Daoy (cell line): ENCODE measurements at places on chromosomes 13 and 19. TPM values are rescaled to one million over a fixed set of nuclear protein-coding genes. Genes with fewer than 3 reads are reported as not detected.

The MCEMP1 gene
- total RNA-seq = not detected in 2 replicates

The ZNF284 gene
- 1.7 and 2.3 TPM in 2 replicates for total RNA-seq

DNA sequence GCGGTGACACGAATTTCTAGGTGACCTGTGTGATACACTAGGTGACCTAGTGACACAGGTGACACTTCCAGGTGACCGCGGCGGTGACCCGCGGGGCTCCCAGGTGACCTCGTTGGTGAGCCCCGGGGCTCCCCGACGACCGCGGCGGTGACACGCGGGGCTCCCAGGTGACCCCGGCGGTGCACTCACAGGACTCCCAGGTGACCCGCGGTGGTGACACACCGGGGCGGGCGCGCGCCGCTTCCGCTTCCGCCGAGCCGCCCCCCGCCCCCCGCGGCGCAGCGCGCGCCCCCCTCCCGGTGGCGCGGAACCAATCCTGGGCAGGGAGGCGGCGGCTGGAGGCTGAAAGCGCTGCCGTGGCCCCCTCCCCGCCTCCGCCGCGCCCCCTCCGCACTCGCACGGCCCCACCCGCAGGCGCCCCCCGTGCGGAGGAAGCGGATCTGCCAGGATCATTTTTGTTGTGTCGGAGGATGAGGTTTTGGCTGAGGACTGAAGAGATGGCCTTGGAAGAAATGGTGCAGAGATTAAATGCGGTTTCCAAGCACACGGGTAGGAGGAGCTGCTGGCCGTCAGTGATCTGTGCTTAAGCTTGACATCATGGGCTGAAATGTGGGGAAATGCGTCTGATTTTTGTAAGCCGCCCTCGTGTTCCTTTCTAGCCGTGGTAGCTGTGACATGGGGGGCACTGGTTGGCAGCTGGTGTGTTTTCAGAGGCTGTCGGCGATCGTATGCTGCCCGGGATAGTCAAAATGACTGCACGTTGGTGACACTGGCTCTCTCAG lies at the start of gene MCF2L:
Gene MCF2L (plus strand): TSS at position 305 of the 782 bp plus-strand sequence. CDS start 166 bp downstream, at position 471.
- DNase-seq = peak; percentile 32

DNA sequence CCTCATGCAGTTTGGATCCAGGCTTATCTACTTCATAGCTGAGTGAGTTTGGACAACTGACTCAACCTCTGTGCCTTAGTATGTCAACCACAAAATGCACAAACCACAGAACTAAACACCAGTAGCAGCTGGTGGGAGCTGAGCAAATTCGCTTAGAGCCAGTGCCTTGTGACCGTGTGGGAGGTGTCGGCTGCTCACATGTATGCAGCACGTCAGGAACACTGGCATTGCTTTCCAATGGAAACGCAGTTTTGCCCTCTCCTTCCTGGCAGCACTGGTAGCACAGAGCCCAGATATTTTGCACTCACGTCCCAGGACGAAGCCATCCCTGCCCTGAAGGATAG lies 8.3 kb upstream of the NTN5 start:
- peak; percentile 96 for DNase-seq

GRCh38 chr13:23817136-23817535 lies 72.1 kb downstream of the MIPEP start:
- no peak for DNase-seq

- DNase-seq = no peak
Measured at GRCh38 chr13:31436478-31436877, 236.7 kb downstream of the B3GLCT start.

- no peak for DNase-seq
Measured at GRCh38 chr13:48078251-48078656, 16.6 kb downstream of the MED4 start.

DNA sequence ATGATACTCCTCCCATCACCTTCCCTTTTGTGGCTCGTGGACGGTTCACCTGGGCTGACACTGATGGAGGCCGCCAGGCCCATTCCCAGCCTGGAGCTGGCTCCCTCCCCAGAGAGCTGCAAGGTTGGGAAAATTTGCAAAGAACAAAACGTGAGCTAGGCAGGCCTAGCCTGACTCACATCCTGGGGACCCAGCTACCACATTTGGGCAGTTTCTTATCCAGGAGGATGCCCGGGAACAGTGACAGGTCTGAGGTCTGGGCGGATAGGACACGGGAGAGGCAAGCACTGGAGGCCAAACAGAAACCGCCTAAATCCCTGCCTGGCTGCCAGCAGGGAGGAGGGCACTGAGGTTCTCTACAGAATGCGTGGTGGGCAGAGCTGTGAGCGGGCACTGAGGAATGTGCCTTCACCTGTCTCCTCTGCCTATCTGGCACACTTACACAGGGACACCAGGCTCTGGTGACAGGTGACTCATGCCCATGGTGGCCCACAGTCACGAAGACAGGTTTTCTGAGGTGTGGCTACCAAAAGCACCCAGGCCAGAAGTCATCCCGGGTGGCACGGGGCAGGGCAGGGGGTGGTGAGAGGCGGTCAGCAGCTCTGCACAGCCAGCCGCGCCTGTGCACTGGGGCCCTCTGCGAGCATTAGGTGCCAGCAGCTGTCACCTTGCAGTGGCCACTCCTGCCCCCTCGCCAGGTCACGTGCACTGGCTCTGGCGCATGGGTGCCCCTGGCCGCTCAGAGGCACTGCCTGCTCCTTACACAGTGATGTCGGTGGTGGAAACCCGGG lies 23.2 kb downstream of the SH3GL1 start:
- DNase-seq = peak; percentile 57

GRCh38 chr19:53365899-53366493 lies 491 bp downstream of the ZNF525 start:
- peak; percentile 22 for DNase-seq

The IGFL2 gene
- not detected in 2 replicates for total RNA-seq

DNA sequence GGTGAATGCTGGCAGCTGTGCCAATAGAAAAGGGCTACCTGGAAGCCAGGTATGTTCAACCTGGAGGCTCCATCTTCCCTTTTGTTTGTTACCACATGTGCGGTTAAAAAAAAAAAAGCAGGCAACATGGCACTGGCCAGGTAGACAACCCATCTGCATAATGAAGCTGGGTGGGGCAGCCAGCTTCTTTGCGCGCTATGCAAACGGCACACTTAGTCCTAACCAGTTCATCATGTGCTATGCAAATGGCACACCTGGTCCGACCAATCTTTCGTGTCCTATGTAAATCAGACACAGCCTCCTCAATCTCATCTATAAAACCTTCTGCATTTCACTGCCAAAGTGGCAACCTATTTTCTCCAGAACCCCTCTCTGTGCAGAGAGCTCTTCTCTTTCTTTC lies 11.3 kb upstream of the IGSF23 start:
- no peak for DNase-seq

GRCh38 chr19:46766569-46767317 lies 20.5 kb upstream of the STRN4 start:
- DNase-seq = peak; percentile 59

The ERCC2 gene
- total RNA-seq = 12.6 and 16.9 TPM in 2 replicates

The SULT2A1 gene
- total RNA-seq = not detected in 2 replicates

GRCh38 chr13:40895227-40896184 lies 106.1 kb downstream of the SLC25A15 start:
- DNase-seq = no peak

GRCh38 chr13:112831196-112831595 lies 137.8 kb upstream of the MCF2L start:
- no peak for DNase-seq

DNA sequence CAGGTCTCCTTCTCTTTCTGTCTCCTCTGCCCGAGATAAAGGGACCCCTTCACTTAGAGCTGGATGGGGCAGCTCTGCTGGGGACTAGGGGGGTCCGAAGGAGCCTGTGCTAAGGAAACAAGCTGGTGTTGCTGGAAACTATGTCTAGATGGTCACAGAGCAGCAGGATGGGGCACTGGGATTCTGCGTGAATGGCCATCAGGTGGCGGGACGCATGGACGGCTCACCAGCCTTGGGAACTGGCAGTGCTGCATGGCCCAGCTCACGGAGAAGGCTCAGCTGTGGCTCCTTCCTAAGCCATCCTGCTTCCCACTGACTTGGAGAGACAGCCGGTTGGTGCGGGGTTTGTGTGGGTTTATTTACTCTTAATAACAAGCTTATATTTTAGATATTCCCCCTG lies 411.8 kb downstream of the ZNF536 start:
- DNase-seq = no peak

DNA sequence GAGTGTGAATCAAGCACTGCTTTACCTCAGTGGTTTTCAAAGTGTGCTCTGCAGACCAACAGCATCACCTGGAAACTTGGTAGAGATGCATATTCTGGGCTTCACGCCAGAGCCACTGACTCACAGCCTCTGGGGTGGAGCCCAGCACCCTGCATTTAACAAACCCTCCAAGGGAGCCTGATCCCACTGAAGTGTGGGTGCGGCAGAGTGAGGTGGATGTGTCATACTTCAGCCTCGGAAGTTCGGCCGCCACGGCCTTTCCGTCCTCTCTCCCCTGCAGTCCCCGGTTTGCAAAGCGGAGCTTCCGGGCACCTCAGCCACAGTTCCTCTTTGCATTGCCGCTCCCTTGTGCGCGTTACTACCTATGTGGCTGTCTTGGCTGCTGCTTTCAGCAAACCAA lies 33.3 kb upstream of the MICU2 start:
- peak; percentile 93 for DNase-seq

The TMPRSS9 gene
- not detected in 2 replicates for total RNA-seq
